CD8-positive, alpha-beta memory T cell (primary cell): ENCODE measurements at places on chromosomes 12 and 14.

DNA sequence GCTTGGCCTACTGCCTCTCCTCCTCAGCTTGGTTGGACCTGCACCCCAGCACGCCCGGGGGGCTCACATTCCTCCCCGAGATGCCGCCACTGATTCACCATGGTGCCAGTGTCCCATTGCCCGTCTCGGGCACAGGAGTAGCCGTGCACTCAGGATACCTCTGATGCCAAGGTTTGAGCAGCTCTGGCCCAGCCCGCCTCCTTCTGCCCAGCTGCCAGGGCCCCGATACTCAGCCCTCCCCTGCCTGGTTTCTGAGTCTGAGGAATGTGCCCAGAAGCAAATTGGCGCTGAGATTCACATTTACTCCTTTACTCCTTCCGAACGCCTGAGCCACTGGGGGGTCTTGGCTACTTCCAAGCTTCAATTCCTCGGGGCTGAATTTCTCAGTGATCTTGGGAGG, 63.5 kb downstream of the NINJ2 start:
- no peak for DNase-seq

DNA sequence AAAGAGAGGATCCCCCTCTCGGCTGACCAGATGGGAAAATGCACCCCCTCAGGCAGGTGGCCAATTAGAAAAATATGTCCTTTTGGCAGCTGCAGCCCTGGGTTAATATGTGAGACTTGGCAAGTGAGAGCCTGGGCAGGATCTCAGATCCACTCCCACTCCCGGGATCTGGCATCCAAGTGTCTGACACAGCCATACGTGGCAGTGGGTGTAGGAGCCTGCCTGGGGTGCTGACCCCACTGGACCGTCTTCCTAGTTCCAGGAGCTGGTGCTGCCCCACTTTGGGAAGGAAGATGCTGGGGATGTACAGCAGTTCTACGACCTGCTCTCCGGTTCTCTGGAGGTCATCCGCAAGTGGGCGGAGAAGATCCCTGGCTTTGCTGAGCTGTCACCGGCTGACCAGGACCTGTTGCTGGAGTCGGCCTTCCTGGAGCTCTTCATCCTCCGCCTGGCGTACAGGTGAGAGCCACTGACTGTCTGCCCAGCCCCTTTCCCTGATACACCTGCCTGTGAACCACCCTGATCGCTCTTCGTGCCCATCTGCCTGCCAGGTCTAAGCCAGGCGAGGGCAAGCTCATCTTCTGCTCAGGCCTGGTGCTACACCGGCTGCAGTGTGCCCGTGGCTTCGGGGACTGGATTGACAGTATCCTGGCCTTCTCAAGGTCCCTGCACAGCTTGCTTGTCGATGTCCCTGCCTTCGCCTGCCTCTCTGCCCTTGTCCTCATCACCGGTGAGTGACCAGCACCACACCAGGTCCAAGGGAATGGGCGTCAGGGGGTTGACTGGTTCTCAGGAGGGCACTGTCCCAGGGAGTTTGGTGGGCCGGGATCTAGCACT, 5.8 kb downstream of the NR4A1 start:
- no peak for DNase-seq

GRCh38 chr12:127235761-127236160, 1031.2 kb upstream of the TMEM132C start:
- DNase-seq, result no peak

GRCh38 chr12:120892265-120892664, 11.9 kb downstream of the SPPL3 start:
- no peak for DNase-seq

- DNase-seq, result no peak
Observed at GRCh38 chr12:94930216-94930654, 73.3 kb downstream of the NDUFA12 start.

- no peak for DNase-seq
Observed at GRCh38 chr14:65195042-65195719, 92.9 kb upstream of the MAX start.

GRCh38 chr12:2288471-2288870, 235.7 kb downstream of the CACNA1C start:
- DNase-seq, result no peak

GRCh38 chr12:91249054-91249453, 66.4 kb upstream of the DCN start:
- DNase-seq, result no peak

DNA sequence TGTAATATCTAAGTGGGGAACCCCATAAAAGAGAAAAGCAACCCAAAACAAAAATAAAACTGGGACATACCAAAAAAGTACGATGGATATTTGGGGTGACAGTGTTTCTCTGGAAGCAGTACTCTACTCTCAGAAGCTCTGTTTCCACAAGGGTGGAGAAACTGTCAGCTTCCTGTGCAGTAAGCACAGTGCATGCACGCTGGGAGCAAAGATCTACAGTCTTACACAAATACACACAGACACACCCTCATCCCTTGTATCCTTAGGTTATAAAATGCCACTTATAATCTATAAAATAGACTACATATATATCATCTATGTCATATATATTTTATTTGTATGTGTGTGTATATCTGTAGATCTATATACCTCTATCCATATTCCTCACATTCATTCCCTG, 225.8 kb upstream of the SOX5 start:
- DNase-seq, result no peak

GRCh38 chr12:12818701-12819100, 5.6 kb downstream of the DDX47 start:
- DNase-seq, result no peak

GRCh38 chr12:51823875-51824565, 24.5 kb downstream of the FIGNL2 start:
- no peak for DNase-seq

DNA sequence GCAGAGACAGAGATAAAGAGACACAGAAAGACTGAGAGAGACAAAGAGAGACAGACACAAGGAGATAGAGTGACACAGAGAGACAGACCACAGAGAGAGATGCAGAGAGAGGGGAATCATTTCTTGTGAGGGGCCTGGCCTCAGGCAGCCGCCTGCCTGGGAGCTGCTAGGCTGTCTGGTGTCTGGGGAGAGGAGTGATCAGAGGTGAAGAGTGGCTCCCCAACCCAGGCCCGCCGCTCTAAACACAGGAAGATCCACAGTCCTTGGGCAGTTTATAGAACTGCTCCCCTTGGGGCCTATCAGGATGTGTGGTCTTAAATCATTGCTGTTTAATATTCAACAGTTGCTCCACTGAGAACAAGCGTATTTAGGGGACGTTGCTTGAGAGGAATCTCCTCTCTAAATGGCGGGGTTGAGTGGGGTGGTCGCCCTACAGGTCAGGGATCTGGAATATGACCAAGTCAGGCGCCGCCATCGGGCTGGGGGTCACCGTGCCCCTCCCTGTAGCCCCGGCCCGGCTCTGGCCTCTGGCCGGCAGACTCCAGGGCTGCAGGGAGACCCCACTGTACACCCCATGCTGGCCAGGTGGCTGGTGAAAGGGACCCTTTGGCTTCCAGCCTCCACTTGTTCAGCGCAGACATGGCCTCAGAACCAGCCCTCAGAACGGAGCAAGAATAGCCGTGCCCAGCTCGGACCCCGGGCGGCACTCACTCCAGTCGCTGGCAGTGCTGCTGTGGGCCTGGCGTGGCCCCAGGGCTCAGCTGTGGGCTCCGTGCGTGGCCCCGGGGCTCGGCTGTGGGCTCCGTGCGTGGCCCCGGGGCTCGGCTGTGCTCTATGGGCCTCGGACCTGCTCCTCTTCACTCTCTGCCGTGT, 89.4 kb downstream of the GALNT9 start:
- no peak for DNase-seq

GRCh38 chr14:96895658-96896271, 98.6 kb downstream of the VRK1 start:
- no peak for DNase-seq

DNA sequence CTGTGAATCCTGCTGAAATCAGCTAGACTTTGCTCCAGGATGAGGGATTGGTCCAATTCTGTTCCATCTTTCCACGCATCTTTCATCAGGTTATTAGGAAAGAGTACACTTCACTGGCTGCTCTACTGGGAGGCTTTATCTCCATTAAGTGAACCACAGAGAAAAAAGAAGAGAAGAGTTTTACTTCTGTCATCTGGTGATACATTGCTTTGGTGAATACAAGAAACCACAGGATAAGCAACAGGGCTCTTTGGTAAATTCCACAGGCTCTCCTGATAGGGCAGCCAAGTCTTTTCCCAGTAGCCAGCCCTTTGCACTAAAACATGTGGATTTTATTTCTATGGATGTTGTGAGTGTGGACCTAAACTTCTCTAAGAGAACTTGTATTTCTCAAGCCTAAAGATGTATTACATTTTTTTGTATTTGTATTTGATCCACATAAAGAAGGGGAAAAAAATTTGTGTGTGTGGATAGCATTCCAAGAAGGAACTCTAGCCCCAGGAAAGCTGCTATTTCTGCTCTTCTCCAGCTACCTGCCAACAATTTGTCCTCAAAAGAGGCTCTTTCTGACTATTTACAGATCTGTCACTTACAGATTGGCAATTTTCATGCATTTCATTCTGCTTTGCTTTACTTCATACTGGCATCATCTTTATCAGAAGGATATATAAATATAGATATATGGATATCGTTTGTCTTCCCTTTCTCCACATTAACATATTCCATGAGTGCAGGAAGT, 1117.6 kb upstream of the TMEM132C start:
- DNase-seq, result no peak

- DNase-seq, result no peak
Observed at GRCh38 chr14:99552021-99552553, 51.9 kb downstream of the CCDC85C start.

GRCh38 chr12:96238336-96239047, 44.3 kb downstream of the ELK3 start:
- no peak for DNase-seq
